ENCODE measurements at places on chromosomes 3 and 15. TPM values are rescaled to one million over a fixed set of nuclear protein-coding genes. Genes with fewer than 3 reads are reported as not detected.

DNA sequence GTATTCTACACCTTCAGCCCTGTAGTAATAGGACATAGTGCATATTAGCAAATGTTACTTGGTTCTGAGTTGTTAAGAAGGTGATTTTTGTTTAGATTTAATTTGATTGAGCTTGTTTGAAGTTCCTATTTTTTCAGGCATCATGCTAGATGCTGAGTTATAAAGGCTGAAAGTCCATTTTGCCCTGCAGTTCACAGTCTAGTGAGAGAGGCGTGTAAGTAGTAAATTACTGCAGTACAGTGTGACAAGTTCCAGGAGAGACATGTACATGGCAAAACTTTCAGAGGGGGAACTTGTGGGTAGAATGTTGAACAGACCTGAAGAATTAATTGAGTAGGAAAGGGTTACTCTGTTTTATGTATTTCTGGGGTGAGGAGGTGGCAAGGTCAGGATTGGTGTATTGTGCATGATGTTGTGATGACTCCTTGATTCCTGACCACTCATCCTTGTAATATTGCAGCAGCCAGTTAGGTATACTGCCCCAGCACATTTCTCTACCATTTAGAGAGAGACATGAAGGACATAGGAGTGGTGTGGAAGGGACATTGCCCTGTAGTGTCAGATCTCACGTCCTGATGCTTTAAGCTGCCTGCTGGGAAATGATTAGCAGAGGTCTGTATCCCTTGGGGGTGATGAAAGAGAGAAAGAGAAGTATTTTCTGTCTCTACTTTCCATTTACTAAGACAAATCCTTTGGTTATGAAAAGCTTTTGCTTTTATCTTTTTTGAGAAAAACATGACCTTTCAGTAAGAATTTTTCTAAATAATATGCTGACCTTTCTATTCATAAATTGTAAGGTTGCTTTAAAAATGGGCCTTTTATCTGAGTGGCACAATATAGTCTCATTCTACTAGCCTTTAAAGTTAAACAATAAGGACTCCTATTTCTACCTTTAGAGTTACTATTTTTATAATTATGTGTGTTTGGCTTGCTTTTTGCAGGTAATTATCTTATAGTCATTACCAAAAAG is 16.9 kb downstream of the SACM1L start:
- DNase-seq = no peak

DNA sequence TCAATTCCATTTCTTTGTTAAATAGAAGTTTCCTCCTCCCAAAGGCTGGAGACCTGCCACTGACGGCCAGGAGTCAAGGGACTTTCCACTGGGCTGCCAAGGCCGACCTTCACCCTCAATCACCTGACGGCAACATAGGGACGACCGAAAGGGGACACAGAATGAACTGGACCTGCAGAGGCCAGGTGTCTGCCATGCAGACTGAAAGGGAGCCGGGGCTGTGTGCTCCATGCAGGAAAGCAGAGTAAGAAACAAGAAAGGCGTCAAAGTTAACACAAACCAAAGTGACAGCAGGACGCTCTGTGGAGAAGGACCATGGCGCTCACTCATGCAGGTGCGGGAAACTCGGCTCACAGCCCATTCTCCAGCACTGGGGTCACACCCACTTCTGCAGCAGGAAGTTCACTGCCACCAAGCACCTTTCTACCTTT is 26.1 kb downstream of the ZXDC start:
- no peak for DNase-seq

DNA sequence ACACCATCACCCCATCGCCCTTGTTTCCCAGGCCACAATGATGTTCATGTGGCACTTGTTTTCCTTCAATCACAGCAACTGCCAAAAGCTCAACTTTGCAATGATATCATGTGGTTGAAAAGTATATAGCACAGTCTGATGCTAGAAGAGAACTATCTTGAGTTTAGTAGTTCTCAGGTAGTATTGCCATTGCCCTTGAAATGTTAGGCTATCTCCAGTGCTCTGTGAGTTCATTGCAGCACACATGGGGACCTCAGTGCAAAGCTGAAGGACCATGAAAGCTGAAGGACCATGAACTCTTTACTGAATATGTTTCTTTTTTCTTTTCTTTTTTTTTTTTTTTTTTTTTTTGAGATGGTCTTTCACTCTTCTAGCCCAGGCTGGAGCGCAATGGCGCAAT is 35.9 kb upstream of the SAMMSON start:
- DNase-seq = no peak

GRCh38 chr15:49987896-49988295 is 131.1 kb downstream of the ATP8B4 start:
- no peak for DNase-seq

GRCh38 chr15:84839714-84840113 is 22.6 kb downstream of the ALPK3 start:
- no peak for DNase-seq

GRCh38 chr3:32313723-32314473 is 75.4 kb downstream of the CMTM8 start:
- DNase-seq = no peak

- DNase-seq = no peak
Measured at GRCh38 chr3:14674841-14675240, at the start of gene C3orf20. Gene C3orf20, plus strand, starts transcription at chr3:14675141. Its CDS starts 7,573 bp downstream, at chr3:14682714.

DNA sequence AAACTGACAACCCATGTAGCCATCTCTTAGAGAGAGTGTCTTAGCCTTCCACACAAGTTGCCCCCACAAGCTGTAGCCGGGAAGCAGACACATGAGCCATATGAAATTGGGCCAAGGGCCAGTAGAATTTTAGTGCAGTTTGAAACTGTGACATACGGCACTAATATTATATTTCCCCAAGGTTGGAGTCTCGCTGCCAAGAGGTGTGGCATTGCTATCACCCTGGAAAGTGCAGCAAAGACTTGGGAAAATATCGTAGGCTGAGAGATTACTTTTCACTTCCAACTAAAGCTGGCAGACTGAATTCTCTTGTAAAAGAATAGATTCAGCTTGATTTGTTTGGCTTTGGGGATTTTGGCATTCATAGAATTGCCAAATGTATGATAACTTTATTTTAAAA is 89.2 kb downstream of the ECT2 start:
- DNase-seq = no peak

DNA sequence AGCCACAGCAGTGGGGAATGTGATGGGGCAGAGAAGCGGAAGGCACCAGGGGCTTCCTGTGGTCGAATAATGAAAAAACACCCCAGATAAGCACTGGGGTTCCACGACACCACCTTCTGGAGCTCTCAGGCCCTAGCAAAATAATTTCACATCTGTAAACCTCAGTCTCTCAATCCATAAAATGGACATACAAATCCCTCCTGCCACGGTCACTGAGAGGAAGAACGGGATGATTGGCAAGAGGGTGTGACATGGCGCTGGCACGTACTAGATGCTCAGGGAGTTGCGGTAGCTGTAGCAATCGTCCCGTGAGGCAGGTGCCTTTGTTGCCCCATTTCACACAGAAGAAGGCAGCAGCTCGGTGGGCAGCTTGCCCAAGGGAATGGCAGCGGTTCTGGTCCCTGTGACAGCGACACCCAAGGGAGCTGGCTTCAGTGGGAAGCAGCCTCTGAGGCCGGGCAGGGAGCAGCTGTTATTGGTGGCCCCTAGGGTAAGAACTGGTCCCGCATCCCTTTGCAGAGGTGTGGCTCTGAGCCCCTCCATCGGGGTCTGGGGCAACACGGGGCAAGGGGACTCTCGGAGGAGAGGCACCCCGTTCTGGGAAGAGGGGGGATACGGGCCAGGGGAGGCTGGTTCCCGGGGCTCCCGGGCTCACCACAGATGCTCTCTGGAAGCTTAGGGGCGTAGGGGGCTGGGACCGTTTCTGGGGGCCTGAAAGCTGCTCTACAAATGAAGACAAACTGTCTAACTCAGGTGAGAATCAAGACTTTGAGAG is 114.0 kb upstream of the ALDH1A3 start:
- DNase-seq = no peak

DNA sequence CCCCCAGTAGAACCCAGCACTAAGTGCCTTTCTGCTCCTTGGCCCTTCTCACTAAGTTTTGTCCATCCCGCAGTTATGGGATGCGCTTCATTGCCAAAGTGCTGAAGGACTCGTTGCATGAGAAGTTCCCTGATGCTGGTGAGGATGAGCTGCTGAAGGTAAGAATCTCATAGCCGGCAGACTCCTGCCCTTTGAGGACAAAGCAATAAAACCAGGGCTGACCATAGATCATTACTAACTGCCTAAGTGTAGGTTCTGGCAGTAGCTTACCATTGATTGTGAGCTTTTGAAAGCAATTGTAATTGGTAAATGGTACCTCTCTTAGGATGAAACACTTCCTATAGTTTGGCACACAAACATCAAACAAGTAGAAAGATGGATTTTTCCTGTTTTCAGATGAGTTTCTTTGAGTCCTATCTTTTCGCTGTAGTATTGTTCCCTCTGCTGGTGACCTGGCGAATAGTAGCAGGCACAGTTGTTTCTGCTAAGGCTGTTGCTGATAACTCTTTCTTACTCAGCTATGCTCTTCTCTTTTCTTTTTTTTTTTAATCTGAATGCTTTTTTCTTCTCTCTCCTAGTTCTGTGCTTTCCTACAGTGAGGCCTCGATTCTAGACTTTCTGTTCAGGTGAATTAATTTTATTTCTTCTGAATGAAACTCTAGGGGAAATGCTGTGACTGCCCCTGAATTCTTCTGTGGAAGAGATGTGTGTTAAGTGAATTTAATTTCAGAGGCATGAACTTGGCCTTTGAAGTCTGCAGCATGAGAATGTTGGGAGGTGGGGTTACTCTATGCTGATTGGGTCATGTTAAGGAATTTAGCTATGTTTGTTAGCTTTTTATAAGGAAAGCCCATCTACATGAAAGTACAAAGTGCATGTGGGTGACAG is 47.4 kb upstream of the CRTC3 start:
- peak; percentile 28 for DNase-seq

GRCh38 chr15:72285927-72286516 is 13.7 kb upstream of the PARP6 start:
- DNase-seq = peak; percentile 49

- peak; percentile 71 for DNase-seq
Measured at GRCh38 chr3:153291059-153291685, 129.1 kb downstream of the RAP2B start.

DNA sequence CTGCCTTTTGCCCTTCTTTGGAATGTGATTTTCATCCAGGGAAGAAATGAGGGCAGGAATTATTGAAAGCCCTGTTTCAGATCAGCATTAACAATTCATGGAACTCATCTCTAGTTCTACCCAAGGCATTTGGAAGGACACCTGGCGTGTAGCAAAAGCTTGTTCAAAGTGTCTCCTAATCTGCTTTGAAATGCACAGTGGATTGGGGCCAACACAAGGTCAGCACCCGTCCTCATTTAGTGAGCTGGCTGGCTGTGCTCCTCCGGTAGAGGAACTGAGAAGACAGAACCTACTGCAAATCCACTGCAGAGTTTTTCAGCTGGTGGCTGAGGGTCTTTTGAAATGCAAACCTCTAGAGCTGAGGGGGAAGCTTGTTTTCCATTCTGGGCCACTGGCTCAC is 141.6 kb upstream of the STT3B start:
- no peak for DNase-seq

DNA sequence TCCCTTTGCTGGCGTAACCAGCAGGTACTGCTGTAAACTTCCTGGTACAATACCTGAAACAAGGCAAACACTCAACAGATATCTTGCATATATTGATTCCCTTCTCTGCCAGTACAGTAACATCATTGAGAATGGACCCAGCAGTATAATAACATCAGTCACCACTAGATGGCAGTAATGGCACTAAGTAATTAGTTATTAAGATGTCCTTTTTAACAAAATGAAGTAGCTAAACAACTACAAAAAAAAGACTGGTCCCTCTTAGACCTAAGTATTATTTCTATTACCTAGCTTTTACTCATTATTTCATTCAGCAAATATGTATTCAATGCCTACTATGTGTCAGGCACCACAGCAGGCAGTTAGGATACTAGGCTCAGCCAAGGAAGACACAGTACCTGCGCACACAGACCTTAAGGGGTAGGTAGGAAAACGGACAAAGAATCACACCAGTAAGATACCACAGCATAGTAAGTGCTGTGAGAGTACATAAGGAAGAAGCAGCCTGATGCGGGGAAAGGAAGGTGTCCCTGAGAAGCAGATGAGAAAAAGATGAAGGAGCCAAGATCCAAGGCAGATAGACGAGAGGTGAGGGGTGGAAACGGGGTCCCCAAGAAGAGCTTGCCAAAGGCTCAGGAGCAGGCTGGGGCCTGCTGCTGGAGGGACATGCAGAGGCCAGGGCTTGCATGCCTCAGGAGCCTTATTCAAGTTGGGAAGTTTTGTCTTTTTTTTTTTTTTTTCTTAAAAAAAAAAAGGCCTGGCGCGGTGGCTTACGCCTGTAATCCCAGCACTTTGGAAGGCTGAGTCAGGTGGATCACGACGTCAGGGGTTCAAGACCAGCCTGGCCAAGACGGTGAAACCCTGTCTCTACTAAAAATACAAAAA is 102.7 kb upstream of the CHD2 start:
- peak; percentile 77 for DNase-seq

DNA sequence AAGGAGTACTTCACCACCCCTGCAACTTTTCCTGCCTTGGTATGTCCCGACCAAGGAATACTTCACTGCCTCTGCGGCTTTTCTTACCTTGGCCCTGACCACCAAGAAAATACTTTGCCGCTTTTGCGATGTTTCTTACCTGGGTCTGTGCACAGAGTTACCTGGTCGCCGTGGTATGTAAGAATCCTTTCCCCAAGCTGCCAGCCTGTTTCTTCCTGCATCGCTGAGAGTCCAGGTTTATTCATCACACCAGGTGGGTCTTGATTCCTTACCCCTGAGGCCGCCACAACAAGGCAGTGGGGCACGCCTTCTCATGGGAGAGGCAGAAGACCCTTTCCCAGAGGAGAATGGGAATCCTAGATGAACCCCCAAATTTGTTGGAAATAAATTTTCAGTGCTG is 511.3 kb downstream of the EDEM1 start:
- DNase-seq = no peak

DNA sequence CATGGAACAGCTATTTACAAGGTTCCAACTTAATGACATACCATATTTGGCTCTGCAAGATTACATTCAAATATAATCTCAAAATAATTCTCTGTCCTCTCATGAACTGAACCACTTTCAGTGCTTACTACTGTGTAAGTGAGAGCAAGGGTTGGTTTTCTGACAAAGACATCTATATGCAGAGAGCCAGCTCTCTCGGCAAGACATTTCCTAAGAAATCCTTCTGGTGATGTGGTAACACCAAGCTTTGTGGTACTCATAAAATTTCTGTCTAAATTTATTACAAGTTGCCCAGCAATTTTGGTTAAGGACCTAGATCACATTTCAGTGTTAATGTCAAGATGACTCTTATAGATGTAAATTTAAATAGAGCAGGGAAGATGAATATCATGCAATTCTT is 184.9 kb downstream of the GAP43 start:
- no peak for DNase-seq

DNA sequence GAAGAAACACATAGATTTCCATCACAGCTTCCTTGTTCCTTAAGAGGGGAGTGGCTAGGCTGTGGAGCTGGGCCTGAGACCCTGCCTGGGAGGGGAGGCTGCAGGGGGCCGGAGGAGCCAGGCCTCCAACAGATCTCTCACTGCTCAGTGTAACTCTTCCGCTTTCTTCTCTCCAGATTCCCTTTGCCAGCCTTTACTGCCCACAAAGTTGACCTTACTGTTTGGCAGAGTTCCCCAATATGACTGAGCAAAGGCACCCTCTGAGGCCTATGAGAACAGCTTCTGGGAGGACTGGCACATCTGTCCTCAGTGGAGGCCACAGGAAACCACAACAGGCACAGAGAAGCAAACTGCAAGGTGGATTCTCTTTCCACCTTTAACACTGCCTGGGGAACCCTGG is 38.1 kb downstream of the SLCO2A1 start:
- no peak for DNase-seq

LOXL1 gene
- polyA plus RNA-seq = 0.07 TPM

SCAPER gene
- polyA plus RNA-seq = 2.5 TPM

MTHFS gene
- 76.4 TPM for polyA plus RNA-seq

SOX14 gene
- not detected for polyA plus RNA-seq

LARP6 gene
- polyA plus RNA-seq = not detected

MAP1A gene
- polyA plus RNA-seq = 0.02 TPM

SAMD7 gene
- polyA plus RNA-seq = not detected

ACKR2 gene
- polyA plus RNA-seq = 0.49 TPM

GOLGA8S gene
- 0.17 TPM for polyA plus RNA-seq
